ENCODE measurements at places on chromosomes 3 and 15.

- DNase-seq = no peak
These were observed 18.4 kb downstream of the ACKR2 start for GRCh38 chr3:42827654-42828053.

- DNase-seq = no peak
These were observed 65.6 kb downstream of the GRIP2 start for GRCh38 chr3:14474363-14475081.

DNA sequence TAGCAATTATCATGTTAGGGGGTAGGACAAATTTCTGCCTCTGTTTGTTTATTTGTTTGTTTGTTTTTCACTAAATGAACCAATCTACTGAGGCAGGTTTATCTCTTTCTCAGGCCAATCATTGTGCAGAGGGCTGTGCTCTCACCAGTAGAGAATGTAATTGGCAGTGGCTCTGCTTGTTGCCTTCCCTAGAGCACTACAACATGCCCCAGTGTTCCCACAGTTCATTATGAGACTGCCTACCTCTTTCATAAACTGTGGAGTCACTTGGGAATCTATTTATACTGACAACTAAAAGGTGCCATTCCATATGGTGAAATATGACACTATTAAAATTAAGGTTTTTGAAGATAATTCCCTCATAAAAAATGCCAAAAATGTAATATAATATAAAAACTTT lies 196.3 kb upstream of the ALCAM start:
- DNase-seq = no peak

DNA sequence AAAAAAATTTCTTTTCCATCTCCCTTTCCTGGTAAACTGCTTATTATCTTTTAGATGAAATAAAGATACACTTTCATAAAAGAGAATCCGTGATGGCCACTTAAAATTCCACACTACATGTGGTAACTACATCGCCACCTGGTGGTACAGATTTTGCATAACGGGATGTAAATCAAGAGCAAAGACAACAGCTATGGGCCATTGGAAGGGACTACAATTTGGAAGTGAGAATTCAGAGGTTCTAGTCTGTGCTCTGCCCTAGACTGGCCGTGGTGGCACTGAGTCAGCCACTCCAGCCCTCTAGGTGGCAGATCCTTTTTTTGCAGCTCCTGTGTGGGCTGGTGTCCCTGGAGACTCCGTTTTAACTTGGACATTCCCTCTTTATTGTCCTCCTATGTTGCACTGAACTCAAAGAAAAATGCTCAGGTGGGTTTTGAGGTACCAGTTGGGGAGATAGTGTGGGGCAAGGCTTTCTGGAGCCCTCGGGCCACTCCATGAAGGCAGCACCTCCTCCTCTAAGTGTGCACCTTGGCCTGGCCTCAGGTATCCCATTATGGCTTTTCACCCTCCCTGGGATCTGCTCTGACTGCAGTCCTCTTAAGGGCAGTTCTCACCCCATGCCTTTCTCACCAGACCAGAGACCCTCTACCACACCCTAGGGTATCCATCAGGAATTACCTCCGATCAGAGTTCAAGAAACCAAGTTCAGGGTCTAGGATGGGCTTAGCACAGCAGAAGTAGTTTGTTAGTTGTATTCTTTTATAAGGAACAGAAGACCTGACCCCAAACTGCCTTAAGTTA lies 54.9 kb downstream of the SPSB4 start:
- peak; percentile 86 for DNase-seq

DNA sequence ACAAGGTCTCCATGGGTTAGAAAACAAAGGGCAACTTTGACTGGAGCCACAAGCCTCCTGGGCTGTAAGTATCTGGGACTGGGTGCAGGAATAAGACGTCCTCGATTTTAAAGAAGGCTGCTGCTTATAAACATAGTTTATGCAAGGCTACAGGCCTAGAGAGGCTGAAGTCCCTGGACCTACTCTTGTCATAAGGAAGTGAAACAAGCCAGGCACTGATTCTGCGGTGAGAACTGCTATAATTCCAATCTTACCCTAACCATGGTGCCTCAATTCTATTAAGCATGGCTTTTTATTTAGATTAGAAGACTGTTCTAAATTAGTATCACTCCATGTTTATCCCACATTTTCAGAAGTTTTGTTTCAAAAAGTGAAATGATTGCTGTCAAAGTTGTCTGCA lies 777.6 kb downstream of the PLOD2 start:
- no peak for DNase-seq

DNA sequence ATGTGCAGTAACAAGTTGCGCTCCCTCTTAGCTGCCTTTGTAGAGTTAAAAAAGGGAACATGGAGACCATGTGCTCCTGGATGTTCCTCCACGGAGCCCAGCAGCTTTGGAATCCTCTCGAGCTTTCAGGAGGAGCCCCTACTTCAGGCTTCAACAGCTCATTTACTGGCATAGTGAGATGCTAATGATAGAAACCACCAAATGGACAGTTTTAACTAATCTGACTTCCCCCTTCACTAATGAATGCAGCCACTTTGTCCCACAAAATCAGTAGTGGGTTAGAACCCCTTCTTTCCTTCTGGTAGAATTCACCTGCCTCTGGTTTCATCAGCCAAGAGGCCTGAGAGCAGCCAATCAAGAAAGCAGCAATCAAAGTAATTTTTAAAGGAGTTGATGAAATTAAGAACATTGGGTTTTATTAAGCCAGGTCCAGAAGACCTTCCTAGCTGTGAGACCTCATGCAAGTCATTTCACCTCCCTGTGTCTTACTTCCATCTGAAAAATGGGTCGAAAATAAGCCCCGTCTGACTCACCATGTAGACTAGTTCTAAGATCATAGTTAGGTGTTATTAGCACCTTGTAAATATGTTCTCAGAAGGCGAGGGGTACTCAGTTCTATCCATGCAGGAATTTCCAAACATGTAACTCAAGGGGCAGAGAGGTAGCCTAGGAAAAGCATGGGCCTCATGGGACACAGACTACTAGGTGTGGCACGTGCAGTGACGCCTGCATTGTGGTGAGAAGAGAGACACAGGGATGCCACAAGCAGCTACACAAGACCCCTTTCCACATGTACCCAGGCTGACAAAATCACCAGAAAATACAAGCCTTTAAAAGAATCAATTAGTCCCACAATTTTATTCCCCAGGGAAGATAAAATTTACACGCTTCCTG lies 179.7 kb upstream of the LPP start:
- DNase-seq = no peak

- DNase-seq = no peak
These were observed 193.9 kb downstream of the NLGN1 start for GRCh38 chr3:173591401-173591800.

GRCh38 chr15:75347222-75348033 lies 589 bp downstream of the NEIL1 start:
- peak; percentile 57 for DNase-seq

DNA sequence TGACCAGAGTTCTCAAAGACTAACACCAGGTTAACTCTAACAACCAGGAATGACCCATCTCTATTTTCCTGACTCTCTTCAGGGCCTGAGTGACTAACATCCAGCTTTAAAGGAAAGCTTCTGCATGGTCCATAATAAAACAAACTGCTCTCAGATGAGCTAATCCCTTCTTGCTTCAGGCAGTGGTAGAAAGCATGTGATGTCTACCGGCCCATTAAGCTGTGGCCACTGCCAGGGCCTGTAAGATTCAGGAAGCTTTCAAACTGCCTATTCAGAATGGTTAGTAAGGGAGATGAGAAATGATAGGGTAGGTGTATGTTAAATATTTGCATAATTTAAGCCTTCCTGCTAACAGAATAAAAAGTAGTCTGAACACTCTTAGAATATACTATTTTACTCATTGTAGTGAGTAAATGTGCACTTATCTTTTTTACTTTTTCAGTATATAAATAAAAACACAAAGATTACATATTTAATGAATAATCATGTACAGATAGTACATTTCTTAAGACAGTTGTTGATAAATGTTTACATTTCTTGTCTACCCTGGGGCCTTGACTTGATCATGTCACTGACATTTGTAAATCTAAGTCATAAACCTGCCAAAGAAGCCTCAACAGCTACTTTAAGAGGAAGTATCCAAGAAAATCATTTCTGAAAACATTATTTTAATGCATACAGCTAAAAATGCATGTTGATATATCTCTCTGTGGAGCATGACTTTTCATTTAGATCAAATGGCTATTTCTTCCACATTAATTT lies 222.0 kb downstream of the MCTP2 start:
- DNase-seq = no peak

DNA sequence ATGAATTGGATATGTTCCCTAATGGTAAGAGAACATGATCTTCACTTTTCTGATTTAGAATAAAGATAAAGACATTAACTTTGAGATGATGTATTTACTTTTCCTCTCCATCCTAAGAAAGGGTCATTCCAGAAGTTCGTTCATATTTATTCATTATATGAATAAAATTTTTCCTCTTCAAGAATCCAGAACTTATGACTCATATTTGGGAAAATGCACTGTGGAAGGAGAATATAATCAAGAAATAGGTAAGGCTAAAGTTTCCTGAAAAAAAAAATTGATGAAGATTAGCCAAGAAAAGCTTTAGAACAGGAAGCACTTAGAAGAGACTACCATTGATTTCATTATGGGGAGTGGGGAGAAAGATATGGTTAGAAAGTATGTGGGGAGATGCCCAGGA lies 36.5 kb upstream of the CBLB start:
- DNase-seq = no peak

GRCh38 chr3:157087373-157087772 lies 72.6 kb downstream of the CCNL1 start:
- peak; percentile 55 for DNase-seq

Data from suppressor macrophage treated with lipopolysaccharide for 1 hour (primary cell).